ENCODE measurements at places on chromosomes 7 and 10. TPM values are rescaled to one million over a fixed set of nuclear protein-coding genes. Genes with fewer than 3 reads are reported as not detected.

GRCh38 chr7:1966631-1967200, 266.0 kb downstream of the MAD1L1 start:
- H3K4me3 ChIP-seq = no peak overlapping the region
- DNase-seq = no peak
- no peaks in the 10 kb centered on the region for H3K27me3 ChIP-seq
- no peak overlapping the region for H3K27ac ChIP-seq
- peaks cover 43% of the 10 kb centered on the region for H3K36me3 ChIP-seq
- H3K4me1 ChIP-seq = peaks cover 11% of the 10 kb centered on the region

DNA sequence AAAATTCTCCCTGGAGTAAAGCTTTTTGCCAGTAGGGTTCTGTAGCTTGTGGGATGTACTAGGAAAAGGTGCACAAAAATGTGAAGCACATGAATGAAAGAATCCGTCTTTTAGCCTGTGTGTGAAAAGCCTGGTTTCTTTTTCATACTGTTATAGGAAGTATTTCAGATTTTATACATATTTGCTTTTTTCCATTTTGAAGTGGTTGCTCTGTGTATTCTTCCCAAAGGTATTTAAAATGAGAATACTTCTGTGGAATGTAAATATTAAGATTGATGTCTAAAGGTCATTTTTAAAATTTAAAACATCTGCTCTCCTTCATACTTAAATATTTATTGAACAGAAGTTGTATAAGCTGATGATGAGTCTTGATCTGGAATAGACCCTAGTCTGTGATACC, 96.8 kb downstream of the CDK14 start:
- no peak for DNase-seq
- no peak overlapping the region for H3K27ac ChIP-seq
- H3K4me3 ChIP-seq = no peak overlapping the region
- no peaks in the 10 kb centered on the region for H3K36me3 ChIP-seq
- H3K4me1 ChIP-seq = no peaks in the 10 kb centered on the region
- no peaks in the 10 kb centered on the region for H3K27me3 ChIP-seq

PAPOLB gene
- total RNA-seq = 0.08 TPM

TMEM176B gene
- total RNA-seq = not detected

CYP3A4 gene
- not detected for total RNA-seq

- no peak for DNase-seq
- no peak overlapping the region for H3K27ac ChIP-seq
- no peak overlapping the region for H3K4me3 ChIP-seq
- H3K36me3 ChIP-seq = no peaks in the 10 kb centered on the region
- peaks cover 12% of the 10 kb centered on the region for H3K27me3 ChIP-seq
Measured at GRCh38 chr7:22124941-22125340, 179.2 kb upstream of the CDCA7L start.

TMEM26 gene
- total RNA-seq = not detected

GRCh38 chr10:71765906-71766716, 7.2 kb downstream of the VSIR start:
- peaks cover 75% of the 10 kb centered on the region for H3K36me3 ChIP-seq
- no peaks in the 10 kb centered on the region for H3K27me3 ChIP-seq
- H3K27ac ChIP-seq = peak overlapping the region; percentile 82
- H3K4me3 ChIP-seq = no peak overlapping the region
- no peak for DNase-seq

DNA sequence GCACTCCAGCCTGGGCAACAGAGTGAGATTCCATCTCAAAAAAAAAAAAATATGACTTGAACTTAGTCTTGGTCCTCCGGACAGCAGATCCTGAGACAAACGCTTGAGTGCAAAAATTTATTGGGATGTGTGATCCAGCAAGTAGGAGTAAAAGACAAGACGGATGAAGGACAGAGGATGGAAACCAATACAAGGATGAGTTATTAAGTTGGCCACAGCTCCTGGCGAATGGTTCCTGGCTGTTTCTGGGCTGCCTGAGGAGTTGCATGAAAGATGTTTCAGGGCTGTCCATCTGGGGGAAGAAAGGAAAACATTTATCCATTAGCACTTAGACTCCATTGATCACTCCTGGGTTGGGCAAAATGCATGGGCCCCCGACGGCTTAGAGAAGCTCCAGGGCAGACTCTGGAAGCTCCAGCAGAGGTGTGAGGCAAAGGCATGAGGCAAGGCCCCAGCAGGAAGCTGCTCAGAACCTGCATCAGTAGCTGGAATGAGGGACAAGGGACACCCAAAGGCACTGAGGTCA, 98.3 kb upstream of the ZNF438 start:
- H3K4me3 ChIP-seq = no peak overlapping the region
- H3K27me3 ChIP-seq = no peaks in the 10 kb centered on the region

PWWP2B gene
- 15.7 TPM for total RNA-seq

DNA sequence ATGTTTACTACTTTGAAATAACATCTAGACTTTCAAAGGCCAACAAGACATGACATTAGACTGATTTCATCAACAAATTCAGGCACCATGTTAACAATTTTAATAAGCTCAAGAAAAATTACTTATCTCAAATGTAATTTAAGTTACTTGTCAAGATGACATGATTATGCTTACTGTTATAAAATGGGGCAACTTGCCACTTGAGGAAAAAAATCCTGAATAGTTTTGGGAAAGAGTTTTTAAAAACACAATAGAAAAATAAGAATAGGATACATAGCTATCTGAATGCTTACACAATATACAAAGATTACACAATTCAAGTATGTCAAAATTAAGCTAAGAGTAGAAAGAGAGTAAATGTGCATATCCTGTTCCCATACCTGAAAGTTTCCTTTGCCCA, 85.4 kb downstream of the RNF32 start:
- no peak for DNase-seq
- H3K27me3 ChIP-seq = no peaks in the 10 kb centered on the region
- no peak overlapping the region for H3K27ac ChIP-seq
- H3K4me3 ChIP-seq = no peak overlapping the region
- no peaks in the 10 kb centered on the region for H3K4me1 ChIP-seq

GRCh38 chr7:105354383-105354782, 34.3 kb downstream of the SRPK2 start:
- no peak overlapping the region for H3K4me3 ChIP-seq
- H3K27me3 ChIP-seq = no peaks in the 10 kb centered on the region
- H3K27ac ChIP-seq = peak overlapping the region; percentile 93
- H3K4me1 ChIP-seq = peaks cover 42% of the 10 kb centered on the region
- H3K36me3 ChIP-seq = peaks cover 7% of the 10 kb centered on the region

GRCh38 chr7:102927312-102927933, 14.6 kb downstream of the LRRC17 start:
- no peaks in the 10 kb centered on the region for H3K4me1 ChIP-seq
- no peak overlapping the region for H3K27ac ChIP-seq
- no peak overlapping the region for H3K4me3 ChIP-seq
- no peak for DNase-seq
- no peaks in the 10 kb centered on the region for H3K27me3 ChIP-seq

DNA sequence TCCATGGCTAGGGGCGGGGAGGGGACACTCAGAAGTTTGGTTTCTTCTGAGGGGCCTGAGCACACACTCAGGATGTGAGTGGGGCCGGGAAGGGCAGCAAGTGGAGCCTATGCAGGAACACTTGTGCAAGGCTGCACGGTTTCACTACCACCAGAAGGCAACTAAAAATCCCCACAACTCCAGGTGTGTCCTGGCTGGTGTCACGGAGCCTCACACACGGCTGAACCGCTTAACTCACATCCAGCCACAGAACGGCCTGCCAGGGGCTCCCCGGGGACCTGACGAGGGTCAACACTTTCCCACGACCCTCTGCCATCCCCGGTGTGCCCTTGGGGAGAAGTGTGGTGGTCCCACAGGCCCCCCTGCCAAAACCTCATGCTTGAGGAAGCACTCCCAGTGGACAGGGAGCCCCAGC, 173.9 kb downstream of the ELFN1 start:
- H3K27ac ChIP-seq = no peak overlapping the region
- no peak for DNase-seq
- H3K4me1 ChIP-seq = no peaks in the 10 kb centered on the region
- H3K27me3 ChIP-seq = no peaks in the 10 kb centered on the region
- H3K36me3 ChIP-seq = no peaks in the 10 kb centered on the region

OR2A1 gene
- total RNA-seq = not detected

PLAC9 gene
- not detected for total RNA-seq

DNA sequence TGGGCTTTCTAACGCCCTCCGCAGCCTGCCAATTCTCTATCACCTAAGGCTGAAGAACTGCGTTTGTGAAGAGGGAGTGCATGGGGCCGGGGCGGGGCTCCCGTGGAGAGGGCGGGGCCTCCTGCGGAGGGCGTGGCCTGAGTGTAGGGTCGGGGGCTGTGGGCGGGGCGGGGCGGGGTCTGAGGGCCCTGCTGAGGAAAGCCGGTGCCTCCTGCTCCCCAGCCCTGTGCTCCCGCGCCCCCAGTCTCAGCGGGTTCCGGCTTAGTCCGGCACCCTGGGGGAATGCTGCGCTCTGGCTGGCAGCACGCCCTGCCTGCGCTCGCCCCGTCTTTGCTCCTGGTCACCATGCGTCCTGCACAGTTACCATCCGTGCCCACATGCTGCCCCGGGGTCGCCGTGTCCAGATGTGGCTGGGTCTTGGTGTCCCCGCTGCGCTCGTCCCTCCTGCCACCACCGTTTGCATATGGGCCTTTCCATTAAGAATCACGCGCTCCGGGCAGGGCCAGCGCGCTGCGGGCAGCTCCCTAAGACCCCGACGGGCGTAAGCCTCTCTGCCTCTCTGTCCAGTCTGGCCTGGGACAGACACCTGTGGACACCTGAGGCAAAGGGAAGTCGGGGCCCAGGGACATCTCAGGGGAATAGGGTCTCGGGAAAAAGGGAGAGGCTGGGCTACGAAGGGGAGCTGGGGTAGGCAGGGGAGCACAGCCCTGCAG, 144.0 kb upstream of the RET start:
- peaks cover 9% of the 10 kb centered on the region for H3K27me3 ChIP-seq
- peak overlapping the region; percentile 66 for H3K4me3 ChIP-seq
- peak; percentile 36 for DNase-seq
- peaks cover 12% of the 10 kb centered on the region for H3K4me1 ChIP-seq
